ENCODE measurements at places on chromosomes 12 and 14.

DNA sequence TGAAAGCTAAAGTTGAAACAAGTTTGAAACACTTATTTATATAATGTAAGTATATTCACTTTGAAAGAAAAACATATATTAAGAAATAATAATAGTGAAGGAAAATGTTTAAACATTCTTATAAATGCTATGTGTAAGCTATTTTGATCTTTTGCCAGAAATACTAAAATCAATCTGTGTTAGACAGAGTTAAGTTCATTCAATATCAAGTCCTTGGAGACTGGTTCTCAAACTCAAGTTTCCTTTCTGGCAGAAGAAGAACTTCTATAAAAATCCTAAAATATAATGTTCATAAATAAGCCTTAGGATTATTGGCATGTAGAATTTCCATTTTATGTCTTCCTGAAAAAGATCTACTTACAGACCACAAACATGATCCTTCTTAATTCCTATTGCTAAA is 45.3 kb downstream of the TAOK3 start:
- DNase-seq = no peak

DNA sequence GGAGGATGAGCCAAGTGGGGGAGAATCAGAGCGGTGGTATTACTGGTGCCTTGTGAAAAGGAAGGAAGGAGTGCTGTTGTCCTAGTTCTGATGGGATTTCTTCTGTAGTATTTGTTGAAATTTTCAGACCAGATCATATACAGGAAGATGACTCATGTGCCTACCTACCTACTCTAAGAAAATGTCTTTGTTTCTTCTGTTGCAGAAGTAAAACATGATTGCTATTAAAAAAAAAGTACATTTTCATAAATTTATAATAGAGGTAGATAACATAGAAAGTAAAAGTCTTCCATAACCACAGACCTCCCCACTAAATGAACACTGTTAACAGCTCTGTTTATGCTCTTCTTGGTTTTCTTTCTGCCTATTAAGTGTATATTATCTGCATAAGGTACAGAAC is 26.9 kb downstream of the SAMD4A start:
- no peak for DNase-seq

GRCh38 chr14:102103062-102103695 is 16.3 kb upstream of the HSP90AA1 start:
- no peak for DNase-seq

- DNase-seq = no peak
Measured at GRCh38 chr12:42342028-42342427, 16.1 kb downstream of the PPHLN1 start.

DNA sequence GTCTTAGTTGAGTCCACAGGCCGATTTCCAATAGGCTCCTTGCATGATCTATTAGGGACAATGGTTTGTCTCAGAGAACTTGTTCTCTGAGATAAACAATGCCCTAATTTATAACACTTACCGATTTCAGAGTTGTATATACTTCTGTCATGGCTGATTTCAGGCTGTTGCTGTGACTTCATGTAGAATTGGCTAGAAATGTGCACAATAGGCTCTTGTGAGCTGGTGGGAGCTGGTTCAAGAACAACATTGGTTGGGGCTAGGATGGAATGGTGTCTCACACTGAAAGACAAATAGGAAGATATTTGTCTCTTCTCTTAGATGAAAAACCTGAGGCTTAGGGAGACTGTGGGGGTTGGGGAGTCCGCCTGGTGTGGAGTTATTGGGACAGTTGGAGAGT is 6.7 kb upstream of the KRT86 start:
- DNase-seq = no peak

DNA sequence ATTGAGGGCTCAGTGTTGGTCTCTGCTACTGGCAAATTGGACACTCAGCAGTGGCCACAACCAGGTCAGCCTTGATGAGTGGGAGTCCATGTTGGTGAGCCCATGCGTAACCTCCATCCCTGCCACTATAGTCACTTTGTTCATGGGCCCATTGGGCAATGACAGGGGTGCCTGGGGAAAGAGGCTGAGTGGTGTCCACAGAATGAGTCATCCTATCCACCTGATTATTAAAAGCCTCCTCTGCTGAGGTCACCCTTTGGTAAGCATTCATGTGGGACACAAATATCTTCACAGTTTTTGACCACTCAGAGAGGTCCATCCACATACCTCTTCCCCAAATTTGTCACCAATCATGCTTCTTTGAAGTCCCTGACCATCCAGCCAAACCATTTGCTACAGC is 50.0 kb downstream of the FIGNL2 start:
- no peak for DNase-seq

DNA sequence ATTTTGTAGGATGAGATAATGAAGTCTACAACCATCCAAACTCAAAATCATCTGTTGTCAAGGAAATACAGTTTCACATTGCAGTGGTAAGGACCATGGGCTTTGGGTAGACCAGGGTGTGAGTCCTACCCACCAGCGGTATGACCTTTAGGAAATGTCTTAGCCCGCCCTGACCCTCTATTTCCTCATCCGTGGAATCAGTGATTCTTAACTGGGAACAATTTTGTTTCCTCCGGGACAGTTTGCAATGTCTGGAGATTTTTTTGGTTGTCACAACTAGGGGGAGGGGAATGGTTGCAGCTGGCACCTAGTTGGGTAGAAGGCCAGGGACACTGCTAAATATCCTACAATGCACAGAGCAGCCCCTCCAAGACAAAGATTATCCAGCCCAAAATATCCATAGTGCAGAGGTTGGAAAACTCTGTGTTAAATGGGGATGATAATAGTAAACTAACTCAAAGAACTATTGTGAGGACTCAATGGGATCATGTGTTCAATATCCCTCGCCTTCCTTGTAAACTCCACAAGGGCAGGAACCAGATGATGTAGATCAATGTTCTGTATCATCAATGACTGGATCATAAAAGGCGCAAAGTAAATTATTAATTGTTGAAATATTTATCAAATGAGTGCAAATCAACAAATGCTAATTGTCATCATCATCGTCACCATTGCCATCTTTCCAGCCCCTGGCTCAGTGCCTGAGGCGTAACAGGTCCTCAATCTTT is 15.7 kb upstream of the IFT81 start:
- DNase-seq = no peak

DNA sequence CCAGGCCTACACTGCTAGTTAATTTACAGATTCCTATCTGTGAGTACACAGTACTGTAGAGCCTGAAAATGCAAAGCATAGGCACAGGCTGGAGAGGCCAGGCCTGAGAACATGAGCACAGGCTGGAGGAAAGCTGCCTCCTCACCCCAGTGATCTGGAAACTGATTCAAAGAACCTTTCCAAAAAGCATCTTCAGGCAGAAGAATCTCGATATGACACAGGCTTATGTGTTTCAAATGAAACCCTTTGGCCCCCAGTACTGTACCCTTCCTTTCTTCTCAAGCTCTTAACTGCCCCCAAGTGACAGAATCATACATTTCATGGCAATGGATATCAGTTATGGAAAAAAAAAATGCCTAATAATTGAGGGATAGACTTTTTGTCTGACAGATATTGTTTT is 122.0 kb downstream of the KCNC2 start:
- no peak for DNase-seq

DNA sequence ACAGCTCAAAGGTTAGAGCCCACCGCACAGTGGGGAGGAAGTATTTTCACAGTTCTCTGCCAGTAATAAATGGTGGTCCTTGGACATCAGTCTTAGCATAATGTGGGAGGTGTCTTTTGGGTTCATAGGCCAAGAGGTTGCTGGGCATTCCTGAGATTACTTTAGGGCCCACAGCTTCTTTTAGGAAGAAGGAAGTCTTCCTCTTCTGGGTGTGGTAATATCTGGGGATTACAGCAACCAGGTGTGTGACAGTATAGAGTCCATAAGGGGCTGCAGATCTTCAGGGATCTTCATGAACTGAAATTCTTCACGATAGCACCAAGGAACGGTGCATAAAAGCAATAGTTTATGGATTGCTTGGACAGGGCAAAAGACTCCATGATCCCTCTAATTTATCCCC is 56.2 kb upstream of the PTGR2 start:
- DNase-seq = no peak

GRCh38 chr14:51897791-51898355 is 37.5 kb downstream of the GNG2 start:
- DNase-seq = no peak

DNA sequence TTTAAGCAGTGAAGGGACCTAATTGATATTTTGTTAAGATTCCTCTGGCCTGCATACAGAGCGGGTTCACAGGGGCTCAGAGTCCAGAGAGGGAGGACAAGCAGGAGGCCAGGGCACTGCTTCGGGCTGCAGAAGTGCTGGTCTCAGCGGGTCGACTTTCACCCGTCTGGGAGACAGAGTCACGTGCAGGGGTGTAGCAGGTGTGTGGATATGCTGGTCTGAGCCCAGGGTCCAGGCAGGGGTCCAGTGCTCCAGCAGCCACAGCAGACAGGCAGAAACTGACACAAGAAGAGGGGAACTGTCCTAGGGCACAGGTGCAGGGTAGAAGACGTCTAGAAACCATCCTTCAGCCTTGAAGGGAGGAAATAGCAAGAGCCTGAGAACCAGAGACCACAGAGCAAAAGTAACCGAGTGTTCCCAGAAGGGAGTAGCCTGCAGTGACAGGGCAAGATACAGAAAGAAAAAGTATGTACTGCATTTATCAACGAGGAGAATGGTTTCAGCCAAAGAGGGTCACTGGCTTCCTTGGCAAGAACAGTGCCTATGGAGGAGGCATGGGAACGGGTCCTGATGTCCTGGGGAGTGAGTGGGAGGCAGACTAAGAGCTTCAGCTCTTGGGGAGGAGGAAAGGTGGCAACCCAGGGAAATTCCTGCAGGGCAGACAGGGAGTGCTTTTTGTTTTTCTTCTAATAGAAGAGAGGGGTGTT is 28.7 kb downstream of the FBXO21 start:
- no peak for DNase-seq

- no peak for DNase-seq
Measured at GRCh38 chr12:113676547-113676946, 204.9 kb upstream of the LHX5 start.

DNA sequence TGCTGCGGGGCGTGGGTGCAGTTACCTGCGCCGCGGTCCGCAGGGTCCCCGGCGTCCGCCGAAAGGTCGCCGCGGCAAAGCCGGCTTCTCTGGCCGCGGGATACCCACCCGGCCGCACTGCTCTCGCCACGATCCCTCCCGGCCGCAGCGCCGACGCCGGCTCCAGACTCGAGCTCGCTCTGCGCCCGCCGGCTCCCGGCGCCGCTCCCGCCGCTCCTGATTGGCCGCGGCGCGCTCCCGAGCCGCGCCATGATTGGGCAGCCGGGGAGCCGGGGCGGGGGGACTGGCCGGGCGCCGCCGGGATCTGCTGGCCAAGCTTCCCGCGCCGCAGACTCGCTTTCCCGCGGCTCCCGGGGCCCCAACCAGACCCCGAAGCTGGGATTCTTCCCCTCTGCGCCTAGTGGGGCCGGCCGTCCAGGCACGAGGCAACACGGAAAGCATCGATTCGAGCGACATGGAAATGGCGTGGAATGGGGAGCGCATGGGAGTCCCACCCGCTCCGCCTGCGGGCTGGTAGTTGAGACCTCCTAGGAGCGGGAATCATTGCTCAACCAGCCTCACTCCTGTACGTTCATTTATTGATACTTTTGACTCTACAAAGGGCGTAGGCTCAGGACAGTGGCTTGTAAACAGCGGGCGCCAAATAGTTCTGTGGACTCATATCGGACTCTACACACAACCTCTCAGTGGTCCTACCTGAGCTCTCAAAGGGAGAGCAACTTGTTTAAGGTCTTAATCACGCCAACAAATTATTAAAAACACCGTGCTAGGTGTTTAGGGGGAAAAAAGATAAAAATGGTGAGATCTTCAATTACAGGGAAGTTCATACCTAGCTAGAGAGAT is 36.4 kb upstream of the STON2 start:
- DNase-seq = peak; percentile 81

DNA sequence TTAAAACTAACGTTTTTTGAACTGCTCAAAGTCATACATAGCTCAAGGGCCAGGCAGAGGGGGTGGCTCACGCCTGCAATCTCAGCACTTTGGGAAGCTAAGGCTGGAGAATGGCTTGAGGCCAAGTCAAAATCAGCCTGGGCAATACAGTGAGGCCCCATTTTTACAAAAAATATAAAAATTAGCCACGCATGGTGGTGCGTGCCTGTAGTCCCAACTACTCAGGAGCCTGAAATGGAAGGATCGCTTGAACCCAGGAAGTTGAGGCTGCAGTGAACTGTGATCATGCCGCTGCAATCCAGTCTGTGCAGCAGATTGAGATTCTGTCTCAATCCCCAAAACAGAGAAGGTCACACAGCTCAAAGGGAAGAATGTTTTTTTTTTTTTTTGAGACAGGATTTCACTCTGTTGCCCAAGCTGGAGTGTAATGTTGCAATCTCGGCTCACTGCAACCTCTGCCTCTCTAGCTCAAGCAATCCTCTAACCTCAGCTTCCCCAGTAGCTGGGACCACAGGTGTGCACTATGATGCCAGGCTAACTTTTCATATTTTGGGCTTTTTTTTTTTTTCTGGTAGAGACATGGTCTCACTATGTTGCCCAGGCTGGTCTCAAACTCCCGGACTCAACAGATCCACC is 2.9 kb downstream of the RBM23 start:
- DNase-seq = no peak

- no peak for DNase-seq
Measured at GRCh38 chr14:22282949-22283348, 306.1 kb downstream of the DAD1 start.

DNA sequence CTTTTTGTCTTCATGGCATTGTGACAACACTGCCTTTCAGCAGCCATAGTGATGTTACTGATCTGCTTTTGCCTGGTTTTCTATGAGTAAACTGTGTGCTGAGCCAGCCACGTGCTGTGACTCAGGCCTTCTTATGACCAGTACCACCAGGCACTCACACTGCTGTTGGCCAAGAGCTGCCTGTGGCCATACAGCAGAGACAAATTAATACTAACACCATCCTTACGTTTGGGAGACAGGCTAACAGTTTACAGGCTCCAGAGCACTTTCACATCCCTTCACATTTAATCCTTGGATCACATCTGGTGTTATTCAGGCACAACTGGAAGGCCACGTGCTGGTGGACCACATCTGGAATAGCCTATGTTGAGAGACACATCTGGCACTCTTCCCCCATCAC is 377.9 kb downstream of the CCDC91 start:
- DNase-seq = no peak

GRCh38 chr14:24366413-24366720 is 1.6 kb upstream of the NFATC4 start:
- no peak for DNase-seq

DNA sequence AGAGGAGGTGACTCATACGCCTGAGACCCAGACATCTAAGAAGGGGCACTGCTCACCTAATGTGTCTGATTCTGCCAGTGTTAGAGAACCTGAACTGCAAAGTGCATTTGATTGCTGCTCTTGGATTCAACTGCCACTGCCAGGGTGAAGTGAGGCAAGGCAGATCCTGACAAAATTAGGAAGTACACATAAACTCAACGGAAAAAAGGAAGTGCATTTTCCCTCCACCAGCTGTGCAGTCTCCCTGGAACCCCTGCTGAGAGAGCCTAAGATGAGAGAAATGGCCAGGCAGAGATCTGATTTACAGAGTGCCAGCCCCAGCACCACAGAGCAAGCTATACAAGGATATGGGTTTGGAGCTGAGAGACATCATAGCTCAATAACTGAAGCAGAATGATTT is 215.3 kb downstream of the SEC23A start:
- DNase-seq = no peak
